AG08396 (cell line): ENCODE measurements at places on chromosomes 4 and X.

GRCh38 chr4:130600706-130601105, 1504.8 kb downstream of the C4orf33 start:
- DNase-seq = no peak

DNA sequence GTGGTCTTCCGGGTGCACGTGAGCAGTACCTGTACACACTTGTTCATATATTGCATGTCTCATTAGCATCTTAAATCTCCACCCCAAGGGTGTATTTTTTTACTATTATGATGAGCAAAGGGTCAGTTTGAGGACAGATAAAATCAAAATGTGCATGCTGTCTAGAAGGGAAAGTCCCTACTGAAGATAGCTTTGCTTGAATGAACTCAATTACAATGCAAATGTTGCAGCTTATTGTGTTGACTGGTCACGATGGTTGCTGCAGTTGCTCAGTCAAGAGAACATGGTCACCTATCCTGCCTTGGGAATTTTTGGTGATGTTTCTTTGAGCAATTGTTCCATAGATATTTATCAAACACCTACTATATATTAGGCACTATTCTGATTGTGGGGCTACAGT, 103.8 kb upstream of the MID1IP1 start:
- no peak for DNase-seq

- DNase-seq = no peak
These were observed 39.2 kb downstream of the RAB40AL start for GRCh38 chrX:102976286-102976685.

DNA sequence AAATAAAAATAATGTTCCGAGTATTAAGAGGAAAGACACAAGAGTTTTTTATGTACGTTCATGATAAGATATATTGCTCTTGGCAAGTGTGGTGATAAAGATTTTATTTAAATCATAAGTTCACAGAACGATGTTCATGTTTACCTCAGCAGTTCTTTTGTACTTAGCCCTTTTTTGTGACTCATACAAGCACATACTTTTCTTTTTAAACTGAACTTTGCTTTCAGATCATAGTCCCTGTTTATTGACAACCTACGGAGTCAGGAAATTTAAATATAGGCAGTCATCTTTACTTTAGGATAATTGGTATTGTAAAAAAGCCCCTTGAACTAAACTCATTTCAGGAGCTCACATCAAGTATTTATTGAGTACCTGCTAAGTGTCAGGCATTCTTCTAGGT, 1.3 kb upstream of the CTSO start:
- no peak for DNase-seq

DNA sequence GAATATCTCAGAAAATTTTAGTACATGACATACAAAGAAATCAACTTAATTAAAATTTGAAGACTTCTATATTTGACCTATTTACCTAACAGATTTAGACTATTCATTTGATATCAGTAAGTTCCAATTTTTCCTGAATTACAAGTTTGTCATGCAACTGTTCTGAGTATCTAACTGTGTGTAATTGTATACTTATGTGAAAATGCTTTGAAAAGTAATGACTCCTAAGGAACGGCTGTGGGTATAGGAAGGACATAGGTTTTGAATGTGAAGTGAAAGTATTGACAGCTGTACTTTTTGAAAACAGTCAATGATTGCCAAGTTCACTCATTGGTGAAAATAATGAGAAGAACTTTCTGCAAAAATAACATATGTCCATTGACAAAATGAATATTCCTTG, 2.9 kb downstream of the GRIA2 start:
- no peak for DNase-seq

- no peak for DNase-seq
These were observed 73.3 kb downstream of the PRPS1 start for GRCh38 chrX:107701493-107702121.

- DNase-seq = no peak
These were observed 32.4 kb downstream of the CASP3 start for GRCh38 chr4:184616633-184617551.

GRCh38 chrX:53000447-53001135, 42.3 kb upstream of the FAM156A start:
- no peak for DNase-seq

DNA sequence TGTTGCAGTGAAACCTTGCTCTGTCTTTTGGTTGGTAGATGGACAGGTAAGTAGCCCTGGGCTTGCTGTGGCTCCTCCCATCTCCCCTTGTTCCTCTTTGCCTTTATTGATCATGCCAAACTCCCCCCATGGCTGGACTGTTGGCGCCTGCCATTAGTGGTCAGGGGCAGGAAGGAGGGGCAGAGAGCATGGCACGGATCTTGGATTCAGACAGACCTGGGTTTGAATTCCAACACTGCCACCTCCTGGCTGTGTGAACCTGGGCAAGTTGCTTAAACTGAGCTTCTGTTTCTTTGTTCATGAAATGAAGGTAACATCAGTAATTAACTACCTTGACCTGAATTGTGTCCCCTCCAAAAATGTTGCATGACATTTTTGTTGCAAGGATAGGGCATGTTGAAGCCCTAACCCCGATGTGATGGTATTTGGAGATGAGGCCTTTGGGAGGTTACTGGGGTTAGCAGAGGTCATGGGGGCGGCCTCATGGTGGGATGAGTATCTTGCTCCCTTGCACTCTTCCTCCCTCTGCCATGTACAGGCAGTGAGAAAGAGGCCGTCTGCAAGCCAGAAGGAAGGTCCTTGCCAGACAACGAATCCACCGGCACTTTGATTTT, 6.0 kb downstream of the SLC2A9 start:
- no peak for DNase-seq

DNA sequence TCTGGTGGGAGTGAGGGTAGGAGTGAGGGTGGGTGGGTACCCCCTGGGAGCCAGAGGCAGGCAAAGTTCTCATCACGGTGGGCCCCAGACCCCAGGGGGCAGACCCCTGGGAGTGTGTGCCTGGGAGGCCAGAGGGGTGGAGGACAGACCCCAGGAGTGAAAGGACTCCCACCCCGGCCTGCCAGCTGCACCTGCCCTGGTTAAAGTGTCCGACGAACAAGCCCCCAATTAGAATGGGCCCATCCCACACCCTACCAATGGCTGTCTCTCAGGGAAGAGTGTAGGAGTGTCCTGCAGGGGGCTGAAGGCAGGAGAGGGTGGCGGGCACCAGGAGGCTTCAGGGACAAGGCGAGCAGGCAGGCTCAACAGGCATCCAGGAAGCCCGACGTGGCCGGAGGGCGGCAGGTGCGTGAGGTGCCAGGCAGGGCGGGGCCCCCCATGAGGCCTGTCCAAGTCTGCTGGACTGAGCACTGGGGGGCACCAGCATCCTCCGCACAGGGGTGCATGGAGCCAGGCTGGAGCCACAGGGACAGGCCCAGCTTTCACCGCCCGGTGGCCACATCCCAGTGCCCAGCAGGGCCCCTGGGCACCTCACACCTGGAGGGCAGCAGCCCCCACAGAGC, 8.7 kb downstream of the PDE6B start:
- DNase-seq = no peak

- peak; percentile 35 for DNase-seq
These were observed 259.2 kb downstream of the GPC3 start for GRCh38 chrX:133726211-133726630.

- DNase-seq = peak; percentile 91
These were observed 11.9 kb downstream of the G6PD start for GRCh38 chrX:154534526-154535322.

DNA sequence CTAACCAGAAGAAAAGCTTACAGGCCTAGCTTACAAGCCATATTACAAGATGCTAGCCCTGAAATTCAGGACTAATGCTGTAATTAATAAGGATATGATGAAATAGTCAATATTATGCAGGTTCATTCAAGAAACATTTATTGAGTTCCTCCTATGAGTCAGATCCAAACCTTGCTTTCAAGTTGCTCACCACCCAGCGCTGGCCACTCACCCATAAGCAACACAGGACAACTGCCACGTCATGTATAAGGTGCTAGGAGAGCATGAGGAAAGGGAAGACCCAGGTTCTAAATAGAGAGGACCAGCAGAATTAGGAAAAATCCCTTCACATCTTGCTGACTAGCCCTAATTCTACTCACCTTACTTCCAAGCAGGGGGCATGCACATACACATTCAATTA, 23.3 kb downstream of the MAML3 start:
- DNase-seq = no peak

GRCh38 chrX:135009838-135010237, 12.5 kb downstream of the RTL8B start:
- no peak for DNase-seq

DNA sequence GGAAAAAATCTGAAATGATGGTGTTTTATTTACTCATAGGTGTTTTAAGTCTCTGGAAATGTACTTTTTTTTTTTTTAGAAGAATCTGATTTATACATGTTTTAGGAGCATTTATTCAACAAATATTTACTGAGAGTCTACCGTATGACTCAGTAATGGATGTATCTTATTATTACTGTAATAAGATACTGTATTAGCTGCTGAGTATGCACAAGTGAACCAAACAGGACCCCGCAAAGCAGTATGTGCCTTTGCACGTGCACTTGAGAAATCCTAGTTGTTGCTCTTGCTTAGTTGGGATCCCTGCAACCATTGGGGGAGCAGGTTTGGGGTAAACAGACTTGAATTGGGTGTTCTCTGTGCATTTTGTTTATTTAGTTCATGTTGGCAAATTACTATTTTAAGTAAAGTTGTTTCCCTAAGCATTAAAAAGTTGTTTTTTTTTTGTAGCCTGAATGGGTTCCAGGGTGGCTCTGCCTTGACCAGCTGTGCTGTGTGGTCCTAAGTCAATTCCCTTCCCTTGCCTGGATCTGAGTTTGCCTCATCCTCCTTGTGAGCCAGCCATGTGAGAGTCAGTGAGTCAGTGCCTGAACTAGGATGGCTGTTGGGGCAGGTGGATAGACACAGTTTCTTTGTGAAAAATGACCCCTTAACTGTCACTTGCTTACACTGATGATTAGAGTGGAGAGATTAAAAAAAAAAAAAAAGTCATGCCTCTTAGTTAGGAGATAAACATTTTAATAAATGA, 27.7 kb downstream of the DCUN1D4 start:
- DNase-seq = no peak

DNA sequence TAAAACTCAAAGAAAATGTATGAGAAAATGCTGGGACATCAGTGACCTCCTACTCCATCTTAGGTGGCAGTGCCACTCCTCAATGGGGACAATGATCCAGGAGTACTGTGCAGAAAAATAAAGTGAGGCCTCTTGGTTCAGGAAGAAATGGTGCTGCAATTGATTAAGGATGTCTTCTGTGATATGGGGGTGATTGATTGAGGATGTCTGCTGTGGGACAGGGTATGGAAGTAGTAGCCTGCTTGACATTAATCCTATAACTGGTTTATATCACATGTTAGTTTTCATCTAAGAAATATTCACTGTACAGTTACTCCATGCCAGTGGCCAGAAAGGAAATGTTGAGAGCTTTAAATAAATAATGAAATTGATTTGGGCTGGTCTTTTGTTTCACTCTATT, 20.5 kb downstream of the OTOP1 start:
- no peak for DNase-seq

DNA sequence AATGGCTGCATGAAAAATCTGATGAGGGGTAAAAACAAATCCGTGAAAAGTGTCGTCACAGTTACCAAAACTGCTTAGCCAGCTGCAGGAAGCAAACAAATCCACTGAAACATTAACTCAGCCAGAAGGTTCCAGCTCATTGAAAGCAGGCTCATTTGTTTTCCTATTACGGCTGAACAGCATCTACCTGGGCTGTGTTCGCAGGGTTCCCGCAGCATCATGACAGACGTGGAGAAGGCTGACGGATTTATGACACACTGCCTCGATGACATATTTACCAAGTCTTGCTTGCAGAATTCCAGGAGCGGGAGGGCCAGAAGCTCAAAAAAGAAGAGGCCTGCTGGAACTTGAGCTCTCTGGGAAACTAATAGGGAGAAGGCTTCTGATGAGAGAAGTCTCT, 781.1 kb downstream of the RAB28 start:
- DNase-seq = no peak

DNA sequence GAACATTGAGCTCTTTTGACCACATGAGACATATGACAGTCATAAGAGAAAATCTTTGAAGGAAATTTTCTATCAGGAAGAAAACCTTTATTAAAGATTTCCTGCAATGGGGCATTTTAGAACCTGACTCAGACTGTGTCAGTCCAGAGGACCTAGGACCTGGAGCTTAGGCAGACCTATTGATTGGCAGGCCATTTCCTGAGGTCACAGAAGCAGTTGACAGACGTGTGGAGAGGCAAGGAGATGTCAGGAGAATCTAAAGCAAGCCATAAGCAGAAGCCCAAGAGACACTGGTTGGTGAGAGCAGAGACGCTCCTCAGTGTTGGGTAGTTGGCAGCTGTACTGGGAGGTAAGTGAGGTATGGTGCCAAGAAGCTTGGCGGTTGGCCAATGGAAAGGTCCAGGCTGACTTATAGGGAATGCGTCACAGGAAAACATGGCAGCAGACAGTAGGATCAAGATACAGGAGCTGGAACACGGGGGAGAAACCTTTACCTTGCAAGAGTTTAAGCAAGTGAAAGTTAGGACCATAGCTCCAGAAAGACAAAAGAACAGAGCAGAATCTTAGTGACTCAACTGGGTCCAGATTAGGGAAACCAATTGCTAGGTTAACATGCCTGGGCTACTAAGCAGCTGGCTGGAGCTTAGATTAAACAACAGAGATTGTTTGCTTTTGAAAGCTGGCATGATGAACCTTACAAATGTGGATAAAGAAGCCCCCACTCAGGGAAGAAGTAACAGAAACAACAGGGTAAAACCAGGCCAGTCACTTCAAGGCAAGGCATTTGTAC, 18.6 kb downstream of the PALLD start:
- DNase-seq = no peak

DNA sequence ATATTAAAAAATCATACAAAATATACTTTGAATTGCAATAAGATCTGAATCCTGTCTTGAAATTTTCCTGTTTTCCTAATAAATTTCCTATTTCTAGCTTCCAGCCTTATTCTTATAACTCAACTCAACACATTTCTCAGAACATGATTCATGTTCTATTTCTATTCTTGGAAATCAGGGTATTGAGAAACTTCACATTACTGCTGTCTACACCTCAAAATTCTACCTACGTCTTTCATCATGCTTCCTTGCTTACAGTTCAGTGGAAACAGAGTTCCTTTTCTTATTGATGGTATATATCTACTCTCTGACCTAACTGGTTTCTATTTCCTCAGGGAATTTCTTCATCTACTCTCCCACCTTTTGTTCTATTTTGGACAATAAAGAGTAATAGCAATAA, 2139.0 kb downstream of the ARAP2 start:
- DNase-seq = no peak

GRCh38 chrX:11558972-11559371, 106.7 kb downstream of the ARHGAP6 start:
- DNase-seq = no peak

GRCh38 chr4:120771907-120772306, 150.6 kb downstream of the PRDM5 start:
- no peak for DNase-seq

DNA sequence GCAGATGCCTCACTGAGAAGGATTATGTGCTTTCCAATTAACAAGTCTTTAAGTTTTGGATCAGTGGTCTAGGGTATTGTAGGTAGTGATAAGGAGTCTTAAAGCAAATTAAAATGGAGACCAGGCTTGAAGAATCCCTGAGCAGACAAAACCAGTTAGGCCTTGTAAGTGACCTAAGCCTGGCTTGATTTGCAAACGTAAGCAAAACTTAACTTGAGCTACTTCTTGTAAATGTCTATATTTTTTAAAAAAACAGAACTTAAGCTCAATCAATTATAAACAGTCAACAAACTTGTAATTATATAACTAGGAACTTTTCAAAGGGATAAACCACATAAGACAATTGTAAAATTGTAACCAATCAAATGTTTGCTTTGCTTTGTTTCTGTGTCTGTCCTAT, 72.7 kb upstream of the NALF2 start:
- no peak for DNase-seq
